HCT116 (cell line): ENCODE measurements at places on chromosomes 2 and 18.

DNA sequence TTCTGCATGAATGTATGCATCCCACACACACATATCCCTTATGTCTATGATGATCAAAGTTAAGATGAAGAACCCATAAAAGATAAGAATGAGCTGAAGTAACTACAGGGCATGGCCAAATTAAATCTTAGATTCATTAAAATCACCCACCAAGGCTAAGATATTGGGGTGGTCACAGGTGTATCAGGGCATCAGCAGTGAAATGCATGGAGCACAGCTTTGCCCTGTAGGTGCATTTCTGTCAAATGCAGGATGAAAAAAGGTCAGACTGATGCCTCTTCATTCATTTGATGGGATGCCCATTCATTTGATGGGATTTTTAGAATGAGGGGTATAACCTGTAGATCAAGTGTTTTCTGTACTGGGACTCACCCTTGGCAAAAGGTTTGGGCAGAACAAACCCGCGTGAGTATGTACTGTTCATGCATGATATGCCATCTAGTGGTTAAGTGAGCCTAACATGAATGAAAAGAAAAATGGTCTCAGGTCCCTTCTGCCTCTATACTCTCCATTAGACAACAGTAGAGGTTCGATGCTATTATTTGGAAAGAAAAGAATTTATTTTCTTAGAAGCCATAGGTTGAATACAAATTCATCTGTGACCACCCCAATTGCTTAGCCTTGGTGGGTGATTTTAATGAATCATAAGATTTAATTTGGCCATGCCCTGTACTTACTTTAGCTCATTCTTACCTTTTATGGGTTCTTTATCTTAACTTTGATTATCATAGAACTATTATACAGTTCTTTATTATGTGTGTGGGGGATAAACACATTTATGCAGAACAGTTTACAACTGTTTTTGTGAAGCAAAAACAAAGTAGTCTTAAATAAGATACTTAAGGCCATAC is 43.2 kb upstream of the NOSTRIN start:
- DNase-seq, result peak; percentile 21

- no peak for DNase-seq
Measured at GRCh38 chr2:43435746-43436145, 160.1 kb downstream of the THADA start.

DNA sequence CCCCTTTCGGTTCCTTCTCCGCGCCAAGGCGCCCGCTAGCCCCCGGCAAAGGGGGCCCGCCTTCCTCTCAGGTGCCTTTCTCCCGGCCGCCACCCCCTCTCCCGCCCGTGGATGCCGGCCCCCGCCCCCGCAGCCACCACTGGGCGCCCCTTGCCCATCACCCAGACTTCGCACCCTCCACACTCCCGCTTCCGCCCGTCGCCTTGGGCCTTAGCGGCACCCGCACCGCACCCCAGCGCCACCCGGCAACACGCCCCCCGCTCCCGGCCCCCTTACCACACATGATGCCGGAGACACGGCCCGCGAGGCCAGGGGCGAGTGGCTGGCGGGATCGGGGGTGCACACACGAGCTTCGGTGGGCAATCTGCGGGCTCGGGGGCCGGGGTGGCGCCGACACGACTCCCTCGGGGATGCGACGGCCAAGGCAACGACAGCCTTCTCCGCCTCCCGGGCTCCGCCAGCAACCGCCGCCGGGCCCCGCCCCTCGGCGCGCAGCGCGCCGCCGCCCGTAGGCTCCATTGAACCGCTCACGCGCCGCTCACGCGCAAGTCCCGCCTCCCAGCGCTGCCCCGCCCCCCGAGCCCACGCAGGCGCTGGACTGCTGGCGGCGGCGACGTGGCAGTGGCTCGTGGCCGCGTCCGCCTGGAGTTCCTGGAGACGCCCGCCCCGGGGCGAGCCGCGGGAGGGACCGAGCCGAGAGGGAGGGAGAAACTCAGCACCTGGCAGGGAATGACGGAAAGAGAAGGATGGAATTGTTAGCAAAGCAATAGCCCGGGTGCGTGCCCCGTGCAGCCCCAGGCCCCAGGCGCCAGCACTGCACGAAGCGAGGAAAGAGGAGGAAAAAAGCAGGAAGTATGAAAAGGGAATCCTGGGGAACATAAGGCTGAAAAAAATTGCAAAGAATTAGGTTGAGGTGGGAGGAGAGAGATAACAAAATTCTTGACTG is at the start of gene GFPT1:
GFPT1 (minus strand) TSS at position 439 of the 946 bp plus-strand sequence; CDS start at position 283, 156 bp downstream.
- peak; percentile 65 for DNase-seq

DNA sequence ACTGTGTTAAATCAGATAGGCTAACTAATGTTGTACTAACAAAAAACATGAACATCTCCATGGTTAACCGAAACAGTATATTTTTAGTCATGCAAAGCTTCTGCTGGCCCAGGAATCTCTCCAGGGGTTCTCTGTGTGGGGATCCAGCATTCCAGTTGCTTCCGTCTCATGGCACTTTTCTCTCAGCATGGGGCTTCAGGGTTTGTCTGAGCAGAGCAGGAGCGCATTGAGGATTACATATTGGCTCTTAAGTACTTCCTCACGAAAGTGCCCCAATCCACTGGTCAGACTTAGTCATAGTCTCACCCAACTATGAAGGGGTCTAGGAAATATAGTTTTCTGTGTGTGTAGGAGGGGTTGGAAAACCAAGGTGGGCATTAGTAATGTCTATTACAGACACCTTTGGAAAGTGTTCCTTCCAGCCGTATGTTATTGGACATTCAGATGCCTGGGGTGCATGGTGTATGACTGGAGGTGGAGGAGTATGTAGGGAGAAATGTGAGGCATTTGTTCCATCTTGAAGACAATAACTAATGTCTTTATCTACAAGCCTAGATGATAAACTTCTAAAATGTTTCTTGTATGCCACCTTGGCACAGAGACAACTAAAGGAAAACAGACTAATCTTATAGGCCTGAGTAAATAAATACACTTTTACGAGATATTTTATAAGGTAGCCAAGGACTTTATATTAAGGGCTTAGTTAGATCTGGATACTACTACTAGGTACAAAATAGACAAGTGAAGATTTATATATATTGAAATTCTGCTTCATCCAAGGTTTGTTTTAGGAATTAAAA is 123.8 kb upstream of the ZEB2 start:
- DNase-seq, result no peak

- DNase-seq, result no peak
Measured at GRCh38 chr2:242060212-242060835, 190.8 kb downstream of the RTP5 start.

GRCh38 chr18:20971886-20972267 is 139.7 kb downstream of the ROCK1 start:
- DNase-seq, result peak; percentile 16

- DNase-seq, result no peak
Measured at GRCh38 chr2:176455816-176456291, 186.6 kb downstream of the MTX2 start.

DNA sequence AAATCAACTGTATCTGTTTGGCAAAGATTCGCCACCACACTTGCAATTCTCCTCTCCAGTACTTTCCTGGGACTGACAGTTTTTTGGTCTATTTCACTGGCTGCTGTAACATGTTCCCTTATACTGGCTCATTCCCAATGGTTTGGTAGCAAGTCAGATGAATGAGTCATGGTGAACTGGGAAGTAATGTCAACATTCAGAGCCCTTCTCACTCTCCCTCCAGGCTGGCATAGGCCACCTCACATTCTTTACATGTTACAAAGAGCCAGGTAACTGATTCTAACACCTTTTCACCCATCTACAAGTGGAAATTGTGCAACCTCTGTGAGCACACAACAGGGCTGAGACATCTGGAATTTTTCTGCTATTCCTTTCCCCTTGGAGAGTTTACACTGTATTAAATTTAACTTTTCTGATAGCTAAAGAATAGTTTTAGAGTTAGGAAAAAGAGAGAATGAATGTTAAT is 111.3 kb upstream of the TLK1 start:
- DNase-seq, result peak; percentile 88

- no peak for DNase-seq
Measured at GRCh38 chr2:219442256-219443015, 7.8 kb downstream of the SPEG start.

DNA sequence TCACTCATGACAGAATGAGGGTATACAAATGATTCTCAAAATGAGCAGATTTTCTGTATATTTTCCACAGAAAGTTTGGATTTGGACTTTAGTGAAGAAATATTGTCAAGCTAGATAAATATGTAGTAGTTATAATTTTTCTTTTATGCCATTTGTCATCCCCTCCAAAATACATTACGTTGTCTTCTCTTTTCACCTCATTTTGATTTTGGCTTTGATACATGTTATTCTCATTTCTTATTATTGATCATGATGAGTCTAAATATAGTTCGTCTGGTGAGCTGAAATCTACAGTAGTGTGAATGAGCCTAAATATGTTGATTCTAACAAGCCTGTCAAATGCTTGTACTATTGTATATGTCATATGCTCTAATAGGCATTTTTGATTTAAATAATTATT is 12.3 kb downstream of the DDX1 start:
- no peak for DNase-seq

DNA sequence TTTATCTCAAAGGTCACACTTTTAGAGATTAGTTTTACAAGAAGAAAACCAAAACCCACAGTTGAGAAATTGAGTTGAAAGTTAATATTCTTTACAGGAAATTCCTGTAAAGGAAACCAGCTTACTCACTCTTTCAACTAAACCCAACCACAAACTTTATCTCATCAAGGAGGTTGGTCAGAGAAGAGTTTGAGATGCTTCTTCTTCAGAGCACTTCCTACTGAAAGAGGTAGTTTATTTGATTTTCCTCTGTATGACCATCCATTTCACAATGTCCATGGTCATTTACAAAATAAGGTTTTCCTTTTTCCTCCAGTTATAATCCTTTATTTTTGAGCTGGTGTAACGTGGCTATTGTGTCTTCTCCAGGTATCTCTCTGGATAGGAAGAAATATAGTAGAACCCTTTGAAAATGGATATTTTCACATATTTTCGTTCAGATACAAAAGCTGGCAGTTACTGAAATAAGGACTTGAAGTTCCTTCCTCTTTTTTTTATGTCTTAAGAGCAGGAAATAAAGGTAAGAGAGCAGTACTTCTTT is 4.5 kb upstream of the IL18RAP start:
- no peak for DNase-seq

- no peak for DNase-seq
Measured at GRCh38 chr2:181170256-181170655, 189.9 kb downstream of the UBE2E3 start.

DNA sequence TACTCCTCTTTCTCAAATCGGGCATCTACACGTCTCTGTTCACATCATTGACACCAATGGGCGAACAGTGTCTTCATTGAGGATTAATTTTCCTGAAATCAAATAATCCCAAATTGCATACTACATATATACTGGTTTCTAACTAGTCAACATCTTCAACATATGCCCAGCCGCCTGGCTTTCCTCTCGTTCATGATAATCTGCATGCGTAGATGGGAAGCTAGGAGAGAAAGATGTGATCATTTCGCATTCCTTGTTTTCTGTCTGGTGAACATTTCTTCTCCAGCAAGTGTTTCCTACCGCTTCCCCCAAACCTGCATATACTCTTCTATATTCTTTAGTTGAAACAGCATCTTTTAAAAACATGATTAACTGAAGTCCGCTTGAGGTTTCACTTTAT is 7.4 kb downstream of the TWIST2 start:
- no peak for DNase-seq

DNA sequence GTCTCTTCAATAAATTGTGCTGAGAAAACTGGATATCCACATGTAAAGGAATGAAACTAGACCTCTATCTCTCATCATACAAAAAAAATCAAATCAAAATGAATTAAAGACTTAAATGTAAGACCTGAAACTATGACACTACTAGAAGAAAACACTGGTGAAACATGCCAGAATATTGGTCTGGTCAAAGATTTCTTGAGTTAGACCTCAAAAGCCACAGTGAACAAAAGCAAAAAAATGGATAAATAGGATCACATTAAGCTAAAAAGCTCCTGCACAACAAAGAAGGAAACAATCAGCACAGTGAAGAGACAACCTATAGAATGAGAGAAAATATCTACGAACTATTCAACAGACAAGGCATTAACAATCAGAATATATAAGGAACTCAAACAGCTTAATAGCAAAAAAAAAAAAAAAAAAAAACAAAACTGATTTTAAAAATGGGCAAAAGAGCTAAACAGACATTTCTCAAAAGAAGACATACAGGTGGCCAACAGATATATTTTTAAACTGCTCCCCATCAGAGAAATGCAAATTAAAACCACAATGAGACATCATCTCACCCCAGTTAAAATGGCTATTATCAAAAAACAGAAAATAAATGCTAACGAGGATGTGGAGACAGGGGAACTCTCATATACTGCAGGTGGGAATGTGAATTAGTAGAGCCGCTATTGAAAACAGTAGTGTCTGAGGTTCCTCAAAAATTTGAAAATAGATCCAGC is 66.3 kb downstream of the NCKAP1 start:
- no peak for DNase-seq

- DNase-seq, result no peak
Measured at GRCh38 chr2:128494307-128494639, 175.6 kb upstream of the HS6ST1 start.

- no peak for DNase-seq
Measured at GRCh38 chr2:103144837-103145236, 383.0 kb downstream of the TMEM182 start.

GRCh38 chr2:198701481-198701880 is 756.3 kb downstream of the SATB2 start:
- DNase-seq, result no peak

DNA sequence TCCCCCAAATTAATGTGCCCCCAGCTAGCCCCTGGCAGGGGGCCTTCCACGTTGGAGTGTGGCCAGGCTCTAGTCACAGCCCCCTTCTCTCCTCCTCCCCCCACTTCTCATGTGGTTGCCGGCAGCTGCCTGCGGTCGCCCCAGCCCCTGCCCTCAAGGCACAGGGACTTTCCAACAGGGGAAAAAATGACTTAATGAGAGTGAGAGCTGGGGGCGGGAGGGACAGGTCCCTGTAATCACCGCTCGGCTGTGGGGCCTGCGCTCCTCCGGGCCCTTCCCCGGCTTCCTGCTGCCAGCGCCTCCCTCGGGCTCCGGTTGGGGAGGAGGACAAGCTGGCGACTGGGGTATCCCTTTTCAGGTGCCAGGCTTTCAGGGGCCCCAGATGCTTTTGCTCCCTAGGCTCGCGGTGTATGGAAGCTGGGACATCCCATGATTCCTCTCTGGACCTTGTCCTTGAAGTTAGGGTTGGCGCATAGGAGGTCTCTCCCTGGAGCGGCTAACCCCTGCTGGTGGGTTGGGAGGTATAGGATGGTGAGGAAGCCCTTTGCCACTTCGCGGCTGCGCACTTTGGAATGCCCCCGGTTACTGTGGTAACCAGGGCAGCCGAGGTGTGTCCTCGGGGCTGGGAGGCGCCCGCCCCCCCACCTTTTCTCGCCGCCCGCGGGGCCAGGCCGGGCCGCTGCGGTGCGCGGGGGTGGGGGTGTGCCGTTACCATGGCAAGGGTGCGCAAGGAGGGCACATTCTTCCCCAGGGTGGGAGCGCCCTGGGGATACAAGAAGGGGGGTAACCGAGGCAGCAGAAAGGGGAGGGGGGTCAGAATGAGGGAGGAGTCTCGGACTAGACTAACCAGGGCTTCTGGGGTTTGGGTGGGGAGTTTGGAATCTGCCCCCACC is 16.1 kb downstream of the WNT10A start:
- no peak for DNase-seq

- no peak for DNase-seq
Measured at GRCh38 chr18:22473366-22473765, 55.7 kb upstream of the CTAGE1 start.
